ENCODE measurements at places on chromosomes 12 and 14.

GRCh38 chr12:19498099-19498498 lies 58.8 kb downstream of the AEBP2 start:
- DNase-seq: no peak

- DNase-seq: no peak
These were observed 11.3 kb downstream of the BDKRB1 start for GRCh38 chr14:96267336-96267735.

DNA sequence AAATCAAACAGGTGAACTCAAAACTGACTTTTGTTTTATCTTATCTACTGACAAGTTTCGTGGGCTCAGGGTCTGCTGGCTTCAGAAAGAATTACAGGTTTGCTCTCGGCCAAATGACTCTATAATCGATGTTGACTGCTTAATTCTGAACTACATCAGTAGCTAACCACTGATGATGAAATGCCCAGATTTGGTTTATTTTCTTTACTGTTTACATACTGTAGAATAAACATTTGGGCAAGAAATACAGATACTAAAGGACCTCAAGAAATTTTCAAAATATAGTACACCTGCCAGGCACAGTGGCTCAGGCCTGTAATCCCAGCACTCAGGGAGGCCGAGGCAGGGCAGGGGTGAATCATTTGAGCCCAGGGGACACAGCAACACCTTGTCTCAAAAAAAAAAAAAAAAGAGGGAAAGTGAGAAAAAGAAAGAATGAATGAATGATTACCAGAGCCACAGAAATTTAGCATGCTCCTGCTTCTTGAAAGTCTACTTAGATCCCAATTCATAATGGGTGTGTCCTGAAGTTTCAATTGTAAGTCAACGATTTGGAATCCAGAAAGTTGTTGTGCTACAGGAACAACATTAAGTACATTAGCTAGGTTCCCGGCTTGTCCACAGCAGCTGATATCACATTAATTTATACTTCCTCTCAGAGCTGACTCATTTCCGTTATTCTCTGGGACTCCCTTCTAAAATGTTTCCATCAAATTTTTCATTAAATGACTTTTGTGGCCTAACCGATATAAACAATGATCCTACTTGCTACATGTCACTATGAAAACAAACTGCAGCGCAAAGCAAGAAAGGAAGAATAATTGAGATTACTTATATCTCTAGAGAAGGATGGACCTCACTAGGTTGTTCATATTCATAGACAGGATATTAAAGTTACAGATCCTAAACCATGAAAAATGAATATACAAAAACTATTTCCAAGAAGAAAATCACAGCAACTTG lies 134.3 kb downstream of the MED13L start:
- DNase-seq: no peak

GRCh38 chr12:124401704-124402221 lies 106.9 kb downstream of the RFLNA start:
- no peak for DNase-seq

DNA sequence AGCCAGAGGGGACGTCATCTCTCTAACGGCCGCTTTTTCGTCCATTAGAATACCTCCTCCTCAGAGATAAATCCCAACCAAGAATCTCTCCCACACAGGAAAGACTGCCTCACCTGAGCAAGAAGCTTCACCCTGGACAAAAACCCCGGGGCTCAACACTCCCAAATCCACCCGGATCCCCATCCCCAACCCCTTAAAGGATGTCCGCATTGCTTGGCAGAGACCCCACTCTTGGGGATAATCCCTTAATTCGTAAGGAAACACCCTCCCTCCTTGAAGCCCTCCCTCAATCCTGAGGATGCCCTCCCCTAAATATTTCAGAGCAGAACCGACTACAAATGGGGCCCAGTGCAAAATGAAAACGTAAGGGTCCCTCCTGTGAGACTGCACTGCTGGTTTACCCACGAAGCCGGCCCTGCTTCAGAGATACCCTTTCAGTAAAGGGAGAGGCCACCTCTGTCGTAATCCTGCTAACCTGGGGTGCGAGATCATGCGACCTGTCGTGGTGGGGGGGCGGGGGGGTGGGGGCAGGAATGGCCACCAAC lies 655 bp upstream of the DYNLL1 start:
- no peak for DNase-seq

DNA sequence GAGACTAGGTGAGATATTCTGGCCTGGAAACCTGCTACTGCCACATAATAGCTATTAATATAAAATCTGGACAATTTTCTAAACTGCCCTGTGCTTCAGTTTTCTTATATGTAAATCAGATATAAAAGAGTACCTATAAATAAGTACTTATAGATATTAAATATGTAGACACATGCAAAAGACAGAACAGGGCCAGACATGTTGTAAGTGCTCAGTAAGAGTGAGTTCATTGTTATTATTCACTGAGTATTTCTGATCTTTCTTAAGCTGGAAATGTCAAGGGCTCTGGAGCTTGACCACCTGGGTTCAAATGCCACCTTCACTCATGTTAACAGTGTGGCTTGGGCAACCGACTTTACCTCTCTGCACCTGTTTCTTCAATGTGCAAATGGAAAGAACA lies 179.8 kb downstream of the GALC start:
- no peak for DNase-seq

DNA sequence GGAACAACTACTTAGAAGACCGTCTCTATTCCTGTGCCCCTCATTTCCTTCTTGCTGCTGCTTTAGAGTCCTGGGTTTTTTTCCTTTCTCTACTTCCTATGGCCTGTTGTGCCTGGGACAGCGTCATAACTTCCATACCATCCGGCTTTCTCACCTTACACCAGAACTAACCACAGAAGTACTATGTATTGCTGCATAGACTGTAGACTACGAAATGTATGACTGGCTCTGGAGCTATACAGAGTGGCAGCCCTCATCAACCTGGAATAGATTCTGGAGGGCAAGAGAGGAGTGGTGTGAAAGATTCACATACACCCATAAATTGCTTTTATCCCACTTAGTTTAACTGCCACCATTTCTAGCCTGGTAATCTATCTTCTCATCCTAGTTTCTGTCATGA lies 16.9 kb upstream of the SRP54 start:
- no peak for DNase-seq

GRCh38 chr12:87163122-87163521 lies 866.1 kb downstream of the C12orf50 start:
- DNase-seq: no peak

DNA sequence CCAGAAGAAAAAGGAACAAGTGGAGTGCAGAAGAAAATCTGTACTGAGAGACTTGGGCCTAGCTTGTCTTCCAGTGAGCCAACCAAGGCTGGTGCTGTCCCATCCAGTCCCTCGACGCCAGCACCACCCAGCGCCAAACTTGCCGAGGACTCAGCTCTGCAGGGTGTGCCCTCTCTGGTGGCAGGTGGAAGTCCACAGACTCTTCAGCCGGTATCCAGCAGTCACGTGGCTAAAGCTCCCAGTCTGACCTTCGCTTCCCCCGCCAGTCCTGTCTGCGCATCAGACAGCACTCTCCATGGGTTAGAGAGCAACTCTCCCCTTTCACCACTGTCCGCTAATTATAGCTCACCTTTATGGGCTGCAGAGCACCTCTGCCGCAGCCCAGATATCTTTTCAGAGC lies 15.6 kb downstream of the CIPC start:
- no peak for DNase-seq

DNA sequence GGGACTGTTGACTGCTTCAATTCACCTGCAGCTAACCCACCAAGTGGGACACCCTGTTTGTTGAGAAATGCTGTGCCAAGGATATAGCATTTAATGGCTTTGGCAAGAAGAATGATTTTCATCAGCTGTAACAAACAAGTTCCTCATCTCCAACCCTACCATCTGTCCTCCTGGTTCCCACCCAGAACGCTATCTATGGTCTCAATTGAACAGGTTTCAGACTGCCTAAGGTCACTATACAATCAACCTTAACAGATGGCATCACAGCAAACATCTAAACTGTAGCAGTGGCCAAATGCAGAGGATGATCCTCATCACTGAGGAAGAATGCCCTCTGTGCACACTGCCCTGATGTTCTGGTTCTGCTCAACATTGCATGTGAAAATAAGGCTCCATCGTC lies 546.2 kb upstream of the FOXG1 start:
- DNase-seq: no peak

GRCh38 chr14:78157494-78158437 lies 12.4 kb upstream of the NRXN3 start:
- DNase-seq: no peak

GRCh38 chr14:31705731-31706130 lies 144.5 kb downstream of the NUBPL start:
- no peak for DNase-seq

- DNase-seq: no peak
These were observed 139.6 kb downstream of the PRKCH start for GRCh38 chr14:61460718-61461611.

- no peak for DNase-seq
These were observed 85.6 kb downstream of the MSRB3 start for GRCh38 chr12:65364046-65364445.

DNA sequence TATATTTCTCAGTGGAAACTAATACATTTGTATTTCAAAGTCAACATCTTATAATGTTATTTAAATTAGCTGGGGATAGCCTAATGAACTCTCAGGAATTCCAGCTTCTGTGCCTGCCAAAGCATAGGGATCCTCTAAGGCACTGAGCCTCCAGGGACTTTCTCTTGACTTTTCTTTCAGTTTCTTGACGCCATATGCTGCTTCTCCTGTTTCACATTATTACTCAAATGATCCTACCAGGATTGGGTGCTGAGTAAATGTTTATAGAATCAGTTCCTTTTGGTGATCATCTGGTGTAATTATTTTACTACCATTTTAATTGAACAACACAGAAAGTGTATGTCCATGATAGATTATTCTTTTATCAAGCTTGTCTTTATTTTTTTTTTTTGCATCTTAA lies 7.9 kb downstream of the METTL25 start:
- DNase-seq: no peak

DNA sequence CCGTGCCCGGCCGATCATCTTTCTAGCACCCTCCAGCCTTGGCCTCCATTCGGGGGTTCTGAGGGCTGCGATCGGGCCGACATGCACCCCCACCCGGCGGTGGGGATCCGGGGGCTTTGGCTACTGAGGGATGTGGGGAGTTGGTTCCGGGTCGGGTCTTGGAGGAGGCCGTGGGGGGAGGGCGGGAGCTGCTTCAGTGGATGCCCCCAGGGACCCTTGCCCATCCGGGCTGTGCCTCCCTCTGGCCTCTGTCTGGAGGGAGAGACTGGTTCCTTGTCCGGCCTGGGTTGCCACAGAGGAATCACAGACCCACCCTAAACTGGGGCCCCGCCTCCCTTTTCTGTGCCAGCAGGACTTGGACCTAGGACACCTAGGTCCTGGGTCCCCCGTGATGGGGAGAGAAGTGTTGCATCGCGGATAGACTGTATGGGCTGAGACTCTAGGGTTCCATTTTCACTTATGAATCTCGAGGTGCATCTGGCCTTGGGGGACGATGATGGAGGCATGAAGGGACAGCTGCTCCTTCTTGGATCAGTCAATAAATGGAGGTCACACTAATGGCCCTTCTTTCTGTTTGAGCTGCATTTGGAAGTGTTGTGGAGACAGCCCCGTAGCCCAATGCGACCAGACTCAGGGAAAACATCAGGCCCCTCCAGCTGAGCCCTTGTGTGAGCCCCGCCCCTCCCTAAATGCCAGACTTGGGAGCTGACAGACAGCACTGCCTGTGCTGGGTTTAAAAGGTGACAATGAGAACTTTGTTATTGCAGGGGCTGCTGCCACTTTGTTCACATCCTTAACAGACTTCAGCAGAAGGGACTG lies 577 bp downstream of the DTX3 start:
- no peak for DNase-seq

DNA sequence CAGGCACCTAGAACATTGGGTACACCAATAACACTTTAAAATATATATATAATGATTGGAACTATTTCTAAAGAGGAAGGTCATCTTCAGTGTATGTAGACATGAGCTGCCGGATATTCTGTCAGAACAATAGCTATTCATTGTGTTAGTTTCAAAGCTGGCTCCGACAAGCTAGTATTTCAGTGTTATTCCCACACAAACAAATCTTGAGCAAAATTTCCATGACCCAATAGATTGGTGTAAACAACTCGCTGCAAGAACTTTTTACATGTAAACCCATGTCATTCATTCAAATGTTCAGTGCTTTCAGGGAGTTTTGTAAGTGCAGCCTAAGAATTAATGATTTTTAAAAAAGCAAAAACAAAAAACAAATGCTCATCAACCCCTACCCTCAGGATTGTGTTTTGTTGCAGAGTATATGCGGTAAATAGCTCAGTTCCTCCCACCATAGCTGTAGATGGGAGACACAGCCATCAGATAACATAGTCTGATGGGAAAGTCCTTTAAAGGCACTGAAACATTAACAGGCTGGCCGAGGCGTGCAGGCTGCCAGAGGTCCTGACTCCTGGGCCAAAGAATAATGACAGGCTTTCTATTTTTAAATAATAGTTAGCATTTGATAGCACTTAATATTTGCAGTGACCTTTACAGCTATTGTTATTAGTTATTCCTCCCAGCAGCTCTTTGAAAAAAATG lies 150.3 kb upstream of the ARHGAP5 start:
- DNase-seq: no peak

- DNase-seq: no peak
These were observed 3.8 kb downstream of the MLH3 start for GRCh38 chr14:75047506-75047905.

DNA sequence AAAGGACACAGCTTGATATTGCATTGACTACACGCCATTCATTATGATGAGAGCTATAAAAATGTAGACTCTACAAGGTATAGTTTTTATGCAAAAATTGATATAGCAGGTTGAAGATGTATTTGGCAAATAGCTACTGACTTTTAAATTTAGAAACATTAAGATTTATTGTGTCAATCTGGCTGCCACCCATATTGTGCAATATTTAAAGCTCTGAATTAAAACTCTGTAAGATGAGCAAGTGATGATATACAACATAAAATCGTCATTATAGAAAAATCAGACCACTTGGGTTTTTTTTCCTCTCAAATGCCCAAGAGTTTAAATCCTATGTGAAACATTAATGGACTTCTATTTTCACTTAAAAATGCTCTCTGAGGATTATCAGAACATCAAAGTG lies 36.8 kb upstream of the E2F7 start:
- no peak for DNase-seq

- no peak for DNase-seq
These were observed 158.0 kb downstream of the KCNA5 start for GRCh38 chr12:5201554-5202218.

DNA sequence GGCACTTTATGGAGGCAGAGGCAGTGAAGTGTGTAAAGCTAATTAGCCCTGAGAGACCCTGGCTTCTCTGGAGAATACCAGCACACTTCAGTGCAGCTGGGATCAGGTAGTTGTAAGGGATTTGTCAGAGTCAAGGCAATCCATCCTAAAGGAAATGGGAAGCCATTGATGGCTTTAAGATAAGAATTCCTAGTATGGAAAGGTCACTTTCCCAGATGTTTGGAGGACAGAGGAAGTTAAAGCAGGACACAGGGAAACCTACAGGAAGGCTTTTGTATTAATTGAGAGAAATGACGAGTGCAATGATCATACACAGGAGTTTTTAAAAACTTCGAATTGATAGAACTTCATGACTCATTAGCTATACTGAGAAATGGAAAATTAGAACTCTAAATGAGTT lies 254.4 kb downstream of the SLC16A7 start:
- no peak for DNase-seq

- no peak for DNase-seq
These were observed 188.7 kb upstream of the IGF1 start for GRCh38 chr12:102669056-102669455.

- no peak for DNase-seq
These were observed 121.2 kb downstream of the MIPOL1 start for GRCh38 chr14:37318938-37319337.

All from activated CD4-positive, alpha-beta T cell treated with anti-CD3 and anti-CD28 coated beads for 1 hour (primary cell).